ENCODE measurements at places on chromosomes 2 and 18. TPM values are rescaled to one million over a fixed set of nuclear protein-coding genes. Genes with fewer than 3 reads are reported as not detected.

The SPATA3 gene
- total RNA-seq = not detected

The MAP3K19 gene
- total RNA-seq = not detected

The ZSWIM2 gene
- not detected for total RNA-seq

The COX7A2L gene
- total RNA-seq = 205 TPM

The UGT1A1 gene
- 0.06 TPM for total RNA-seq

The NAGK gene
- 65.8 TPM for total RNA-seq

The TGFA gene
- 6.6 TPM for total RNA-seq

The DYNAP gene
- total RNA-seq = not detected

The CFC1 gene
- not detected for total RNA-seq

The ZEB2 gene
- total RNA-seq = 15.1 TPM

The GPR39 gene
- 8.1 TPM for total RNA-seq

The DNAH6 gene
- total RNA-seq = 2.9 TPM

The CROCC2 gene
- total RNA-seq = not detected

The IL36B gene
- total RNA-seq = not detected

The INHBB gene
- 1.0 TPM for total RNA-seq

The TMEM198 gene
- 2.4 TPM for total RNA-seq

The CFAP65 gene
- total RNA-seq = 0.11 TPM

The MROH2A gene
- 0.80 TPM for total RNA-seq

The NAT8 gene
- not detected for total RNA-seq

The ICOS gene
- total RNA-seq = not detected

The SH3RF3 gene
- total RNA-seq = 3.0 TPM
